ENCODE measurements at places on chromosomes 12 and 14.

GRCh38 chr12:47274760-47275159, 195.0 kb upstream of the AMIGO2 start:
- no peak for DNase-seq

GRCh38 chr14:94466706-94467370, 9.2 kb downstream of the SERPINA9 start:
- DNase-seq: no peak

DNA sequence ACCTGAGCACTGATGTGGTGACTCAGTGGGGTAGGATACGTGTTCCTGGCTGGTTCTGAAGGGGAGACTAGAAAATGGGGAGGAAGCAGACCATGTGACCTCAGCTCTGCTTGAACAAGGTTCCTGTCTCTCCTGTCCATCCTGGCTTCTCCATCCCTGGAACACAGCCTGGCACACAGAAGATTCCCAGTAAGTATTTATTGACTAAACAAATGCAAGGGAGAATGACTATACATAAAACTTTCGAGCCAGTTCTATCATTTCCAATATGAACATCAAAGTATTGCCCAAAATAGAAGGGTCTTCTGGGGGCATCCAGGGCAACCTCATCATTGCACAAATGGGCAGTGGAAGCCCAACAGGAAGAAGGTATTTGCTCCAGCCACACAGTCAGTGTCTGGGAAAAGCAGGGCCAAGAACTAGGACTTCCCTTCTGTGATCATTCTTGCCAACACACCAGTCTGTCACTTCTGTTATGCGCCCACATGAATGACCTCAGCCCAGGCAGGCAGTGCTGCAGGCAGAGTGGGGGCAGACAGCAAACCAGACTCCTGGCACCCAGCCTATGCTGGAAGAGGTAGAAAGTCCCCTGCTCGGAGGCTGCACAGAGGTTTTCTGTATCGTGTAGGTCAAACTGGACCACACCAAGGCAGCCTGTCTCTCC, 5.6 kb upstream of the SERPINA9 start:
- DNase-seq: peak; percentile 86

DNA sequence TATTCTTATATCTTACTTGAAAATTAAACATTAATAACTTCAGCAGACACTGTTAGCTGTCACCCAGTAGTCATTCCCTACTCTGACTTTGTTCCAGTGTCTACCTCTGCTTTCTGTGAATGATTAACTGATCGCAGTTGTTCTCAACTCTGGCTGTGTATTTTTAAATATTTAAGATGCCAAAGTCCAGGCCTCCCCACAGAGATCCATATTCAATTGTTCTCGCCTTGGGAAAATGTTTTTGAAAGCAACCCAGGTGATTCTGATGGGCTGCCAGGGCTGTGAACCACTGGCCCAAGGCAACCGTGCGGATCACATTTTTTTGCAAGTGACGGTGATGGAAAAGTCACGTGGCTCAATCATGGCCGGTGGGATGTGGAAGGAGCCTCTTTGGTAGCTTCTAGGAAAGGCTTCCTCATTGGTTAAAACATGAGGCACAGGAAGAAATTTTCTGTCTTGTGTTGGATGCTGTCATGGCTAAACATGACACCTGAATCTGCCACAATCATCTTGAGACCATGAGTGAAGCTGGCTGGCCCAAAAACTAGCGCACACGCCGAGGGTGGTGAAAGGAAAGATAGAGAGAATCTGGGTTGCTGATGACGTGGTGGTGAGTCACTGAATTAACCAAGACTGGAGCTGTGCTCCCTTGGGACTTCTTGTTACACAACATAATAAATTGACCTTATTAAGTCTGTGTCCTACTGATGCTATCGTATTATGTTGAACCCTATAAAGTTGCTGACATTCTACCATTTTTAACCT, 37.2 kb downstream of the RDH12 start:
- peak; percentile 94 for DNase-seq

DNA sequence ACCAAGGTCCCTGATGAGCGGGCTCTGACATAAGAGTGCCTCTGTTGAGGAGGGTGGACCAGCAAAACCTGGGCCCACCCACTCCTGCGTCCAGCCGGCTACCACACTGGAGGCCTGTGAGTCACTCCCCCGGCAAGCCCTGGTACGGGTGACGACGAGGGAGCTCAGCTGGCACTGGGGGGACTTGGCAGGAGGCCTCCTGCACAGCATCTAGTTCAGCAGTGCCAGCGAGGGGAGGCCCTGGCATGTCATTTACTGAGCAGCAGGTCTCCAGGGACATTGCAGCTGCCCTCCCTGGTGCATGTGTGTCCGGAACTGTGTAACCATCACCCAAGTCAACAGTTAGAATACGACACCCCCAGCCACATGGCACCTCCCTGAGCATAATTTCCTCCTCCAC, 24.4 kb downstream of the CD9 start:
- DNase-seq: no peak

- DNase-seq: no peak
Measured at GRCh38 chr12:54225666-54226065, 36.9 kb upstream of the SMUG1 start.

GRCh38 chr14:105395538-105395854, 2.8 kb upstream of the TEX22 start:
- DNase-seq: no peak

- peak; percentile 93 for DNase-seq
Measured at GRCh38 chr12:53298164-53298563, 1.3 kb upstream of the MYG1 start.
